ENCODE measurements at places on chromosomes 4 and X.

GRCh38 chrX:67892401-67892800, 348.6 kb downstream of the AR start:
- no peak for DNase-seq

- peak; percentile 37 for DNase-seq
Observed at GRCh38 chr4:81214144-81214880, 710 bp downstream of the PRKG2 start.

- DNase-seq, result no peak
Observed at GRCh38 chrX:118062048-118062789, 54.4 kb downstream of the KLHL13 start.

DNA sequence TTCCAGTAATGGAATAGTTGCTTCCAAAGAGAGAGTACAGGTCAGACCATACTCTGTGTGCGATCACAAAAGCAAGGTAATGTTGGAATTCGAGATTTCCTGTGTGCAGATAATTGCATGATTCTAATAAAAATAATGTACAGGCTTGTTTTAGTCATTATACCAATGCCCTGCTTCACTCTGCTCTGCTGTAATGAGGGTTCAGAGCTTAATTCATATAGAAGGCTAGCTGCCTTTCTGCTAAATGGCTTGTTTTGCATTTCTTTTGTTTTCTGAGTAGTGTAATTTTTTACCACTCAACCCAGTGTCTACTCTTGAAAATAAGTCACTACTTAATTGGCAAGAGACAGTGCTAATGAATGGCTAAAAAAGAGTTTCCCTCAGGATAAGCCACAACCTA, 236.0 kb downstream of the CAMK2D start:
- DNase-seq, result no peak

GRCh38 chr4:87053802-87054767, 119.3 kb downstream of the AFF1 start:
- DNase-seq, result no peak

Measured in HEK293T (cell line).